Natural killer cell (primary cell): ENCODE measurements at places on chromosomes 5 and 9. TPM values are rescaled to one million over a fixed set of nuclear protein-coding genes. Genes with fewer than 3 reads are reported as not detected.

- H3K27ac ChIP-seq, result no peak overlapping the region
- no peaks in the 10 kb centered on the region for H3K4me1 ChIP-seq
- H3K4me3 ChIP-seq, result no peak overlapping the region
- H3K27me3 ChIP-seq, result no peaks in the 10 kb centered on the region
Observed at GRCh38 chr9:78898234-78898633, 601.3 kb downstream of the PSAT1 start.

- no peak overlapping the region for H3K27ac ChIP-seq
- H3K27me3 ChIP-seq, result no peaks in the 10 kb centered on the region
- H3K4me3 ChIP-seq, result no peak overlapping the region
- no peaks in the 10 kb centered on the region for H3K36me3 ChIP-seq
- no peak for DNase-seq
Observed at GRCh38 chr9:101849102-101849707, 110.8 kb upstream of the GRIN3A start.

- no peak overlapping the region for H3K4me3 ChIP-seq
- peaks cover 21% of the 10 kb centered on the region for H3K27me3 ChIP-seq
- peaks cover 21% of the 10 kb centered on the region for H3K4me1 ChIP-seq
- no peak for DNase-seq
- H3K36me3 ChIP-seq, result no peaks in the 10 kb centered on the region
Observed at GRCh38 chr9:129479631-129480011, 141.3 kb downstream of the C9orf50 start.

DNA sequence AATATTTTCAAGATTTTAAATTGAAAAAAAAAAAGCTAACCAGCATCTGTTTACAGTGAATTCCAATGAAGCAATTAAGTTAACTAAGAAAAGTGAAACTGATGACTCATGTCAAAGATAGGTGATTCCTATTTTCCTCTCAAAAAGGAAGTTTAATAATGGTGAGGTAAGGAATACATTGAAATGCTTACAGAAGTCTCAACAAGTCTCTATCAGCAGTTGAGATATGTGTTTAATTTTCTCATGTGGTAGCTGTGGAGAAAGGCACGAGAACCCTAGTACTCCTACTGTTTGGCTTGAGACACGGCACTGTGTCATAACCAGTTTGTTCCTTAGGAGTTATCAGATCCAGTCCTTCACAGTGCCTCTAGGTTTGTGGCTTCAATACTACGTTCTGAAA lies 114.5 kb downstream of the SLC25A46 start:
- H3K36me3 ChIP-seq, result no peaks in the 10 kb centered on the region
- H3K27ac ChIP-seq, result no peak overlapping the region
- DNase-seq, result no peak
- no peaks in the 10 kb centered on the region for H3K4me1 ChIP-seq
- no peaks in the 10 kb centered on the region for H3K27me3 ChIP-seq
- no peak overlapping the region for H3K4me3 ChIP-seq

DNA sequence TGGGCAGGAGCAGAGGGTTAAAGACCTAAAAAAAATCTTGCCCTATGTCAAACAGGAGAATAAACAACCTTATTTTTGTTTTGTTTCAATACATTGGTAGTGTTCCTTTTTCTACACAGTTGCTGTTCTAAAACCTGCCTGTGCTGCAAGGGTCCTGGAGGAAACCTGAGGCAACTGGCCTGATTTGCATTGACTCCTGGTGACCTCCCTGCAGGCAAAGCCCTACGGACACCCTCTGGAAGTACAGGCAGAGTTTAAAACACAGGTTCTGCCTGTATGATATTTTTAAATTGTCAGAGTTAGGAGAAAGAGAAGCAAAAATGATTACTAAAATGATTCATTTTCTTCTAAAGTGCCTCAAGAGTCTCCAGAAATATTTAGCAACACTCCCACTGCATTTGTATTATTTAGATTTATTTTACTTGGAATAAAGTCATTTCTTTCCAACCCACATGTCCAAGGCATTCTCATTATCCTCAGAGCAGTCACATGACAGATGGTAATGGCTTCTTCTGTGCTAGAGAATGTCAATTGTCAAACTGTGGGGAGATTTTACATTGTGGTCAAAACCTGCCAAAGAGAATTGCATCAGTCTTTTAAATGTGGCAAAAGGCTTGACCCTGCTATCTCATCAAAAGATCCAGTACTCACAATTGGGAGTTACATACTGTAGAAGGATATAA lies 559.6 kb downstream of the CETN3 start:
- no peak overlapping the region for H3K4me3 ChIP-seq
- no peak for DNase-seq
- H3K27me3 ChIP-seq, result no peaks in the 10 kb centered on the region
- H3K36me3 ChIP-seq, result no peaks in the 10 kb centered on the region
- no peaks in the 10 kb centered on the region for H3K4me1 ChIP-seq

DNA sequence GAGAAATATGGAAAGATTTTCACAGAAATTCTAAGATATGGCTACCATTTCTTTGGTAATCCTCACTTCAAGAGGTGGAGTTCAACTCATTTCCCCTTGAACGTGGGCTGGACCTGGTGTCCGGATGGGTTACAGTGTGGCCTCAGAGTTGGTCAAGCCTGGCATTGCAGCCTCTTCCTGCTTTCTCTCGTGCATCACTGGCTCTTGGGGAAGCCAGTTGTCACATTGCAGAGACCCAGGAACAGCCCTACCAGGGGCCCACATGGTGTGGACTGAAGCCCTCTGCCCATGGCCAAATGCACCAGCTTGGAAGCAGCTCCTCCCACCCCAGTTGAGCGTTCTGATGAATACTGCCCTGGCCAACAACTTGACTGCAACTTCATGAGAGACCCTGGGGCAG lies 47.7 kb upstream of the FCN1 start:
- H3K4me1 ChIP-seq, result peaks cover 3% of the 10 kb centered on the region
- DNase-seq, result no peak
- no peak overlapping the region for H3K27ac ChIP-seq
- no peaks in the 10 kb centered on the region for H3K36me3 ChIP-seq
- H3K4me3 ChIP-seq, result no peak overlapping the region

DNA sequence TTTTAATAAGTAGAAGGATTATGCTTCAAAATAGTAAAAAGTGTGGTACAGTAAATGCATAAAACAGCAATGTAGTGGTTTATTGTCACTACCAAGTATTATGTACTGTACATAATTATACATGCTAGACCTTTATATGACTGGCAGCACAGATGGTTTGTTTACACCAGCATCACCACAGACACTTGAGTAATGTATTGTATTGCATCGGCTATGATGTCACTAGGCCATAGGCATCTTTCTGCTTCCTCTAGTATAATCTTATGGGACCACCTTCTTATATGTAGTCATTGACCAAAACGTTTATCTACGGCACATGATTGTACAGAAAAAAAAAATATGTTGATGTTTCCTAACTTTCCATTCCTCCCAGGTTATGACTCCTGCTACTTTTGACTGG lies 31.9 kb upstream of the SSBP2 start:
- no peak for DNase-seq
- peaks cover 8% of the 10 kb centered on the region for H3K4me1 ChIP-seq
- H3K27ac ChIP-seq, result no peak overlapping the region
- H3K4me3 ChIP-seq, result no peak overlapping the region
- H3K36me3 ChIP-seq, result no peaks in the 10 kb centered on the region
- no peaks in the 10 kb centered on the region for H3K27me3 ChIP-seq

DNA sequence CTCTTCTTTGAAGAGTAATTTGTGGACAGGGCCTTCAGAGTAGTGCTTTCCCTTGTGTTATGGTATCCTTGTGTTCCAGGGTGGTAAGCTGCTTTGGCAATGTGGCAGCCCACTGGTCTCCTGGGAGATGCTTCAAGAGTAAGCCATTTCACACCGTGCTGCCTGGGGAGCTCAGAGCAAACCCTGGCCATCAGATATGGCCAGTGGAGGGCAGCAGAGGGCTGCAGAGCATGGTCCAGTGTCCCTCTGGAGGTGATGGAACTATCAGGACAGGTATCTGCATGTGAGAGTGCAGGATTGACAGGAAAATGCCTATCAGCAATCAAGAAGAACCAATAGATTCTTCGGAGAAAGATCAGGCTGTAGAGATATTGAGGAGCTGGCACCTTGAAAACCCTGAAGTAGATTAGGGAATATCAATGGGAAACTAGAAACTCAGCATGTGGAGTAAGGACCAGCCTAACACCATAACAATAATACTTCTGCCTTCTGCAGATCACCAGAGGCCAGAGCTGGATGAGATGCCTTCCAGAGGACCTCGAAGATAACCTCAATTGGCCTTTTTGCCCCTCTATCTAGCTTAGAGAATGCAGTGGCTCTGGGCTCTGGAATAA lies 90.8 kb downstream of the PLPPR1 start:
- H3K27me3 ChIP-seq, result no peaks in the 10 kb centered on the region
- H3K4me3 ChIP-seq, result no peak overlapping the region
- no peaks in the 10 kb centered on the region for H3K4me1 ChIP-seq
- no peak overlapping the region for H3K27ac ChIP-seq

- no peaks in the 10 kb centered on the region for H3K27me3 ChIP-seq
- DNase-seq, result no peak
Observed at GRCh38 chr5:53071298-53071697, 38.3 kb downstream of the MOCS2 start.

- no peak within 1 kb of the TSS for H3K4me3 ChIP-seq
- no peak for DNase-seq
- H3K36me3 ChIP-seq, result no peaks in the 10 kb centered on the region
Observed at GRCh38 chr5:177399997-177400868, at the start of gene PFN3. TSS of gene PFN3 (minus strand) at chr5:177400661. CDS start at chr5:177400576, 85 bp downstream.

DNA sequence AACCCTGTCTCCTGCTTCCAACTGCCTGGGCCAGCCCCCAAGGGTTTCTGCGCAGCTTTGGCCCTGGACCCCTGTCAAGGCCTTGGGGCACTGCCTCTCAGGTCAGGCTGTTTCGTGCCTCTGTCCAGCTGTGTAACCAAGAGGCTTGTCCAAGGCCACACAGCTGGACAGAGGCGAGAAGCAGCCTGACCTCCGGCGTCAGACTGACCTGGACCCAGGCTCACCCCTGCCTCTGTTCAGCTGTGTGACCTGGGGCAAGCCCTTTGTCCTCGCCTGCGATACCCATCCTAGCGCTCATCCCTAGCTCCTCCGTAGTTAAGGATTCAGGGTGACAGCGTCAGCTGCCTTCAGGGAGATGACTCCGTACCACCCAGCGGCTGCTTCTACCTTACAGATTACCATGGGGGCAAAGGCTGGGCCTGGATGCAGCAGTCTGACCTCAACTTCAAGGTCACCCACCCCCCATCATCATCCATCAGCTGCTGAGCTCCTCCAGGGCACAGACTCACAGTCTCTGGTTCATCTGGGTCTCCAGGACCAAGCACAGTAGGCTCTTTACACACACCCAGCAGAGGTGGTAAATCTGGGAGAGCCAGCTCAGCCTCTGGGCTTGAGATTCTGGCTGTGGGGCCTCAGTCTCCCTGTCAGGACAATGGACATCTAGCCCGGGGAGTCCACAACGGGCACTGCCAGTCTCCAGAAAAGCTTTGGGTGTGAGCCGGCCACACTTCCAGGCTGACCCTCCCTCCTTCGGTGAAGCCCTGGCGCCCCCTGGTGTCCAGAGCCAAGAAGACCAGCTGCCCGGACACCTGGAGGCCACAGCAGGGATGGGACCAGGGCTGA lies 7.9 kb downstream of the AK1 start:
- peaks cover 24% of the 10 kb centered on the region for H3K4me1 ChIP-seq
- no peak overlapping the region for H3K27ac ChIP-seq
- H3K4me3 ChIP-seq, result no peak overlapping the region
- H3K36me3 ChIP-seq, result no peaks in the 10 kb centered on the region

The PTGDS gene
- total RNA-seq, result 296 TPM

The RASA1 gene
- total RNA-seq, result 26.5 TPM

The IL4 gene
- total RNA-seq, result not detected

The P4HA2 gene
- total RNA-seq, result not detected

The DBH gene
- not detected for total RNA-seq

The FAM221B gene
- total RNA-seq, result not detected

The ALDH1A1 gene
- not detected for total RNA-seq
